ENCODE measurements at places on chromosomes 2 and 18.

GRCh38 chr2:203688798-203689197 is 17.6 kb upstream of the CD28 start:
- no peak for DNase-seq

DNA sequence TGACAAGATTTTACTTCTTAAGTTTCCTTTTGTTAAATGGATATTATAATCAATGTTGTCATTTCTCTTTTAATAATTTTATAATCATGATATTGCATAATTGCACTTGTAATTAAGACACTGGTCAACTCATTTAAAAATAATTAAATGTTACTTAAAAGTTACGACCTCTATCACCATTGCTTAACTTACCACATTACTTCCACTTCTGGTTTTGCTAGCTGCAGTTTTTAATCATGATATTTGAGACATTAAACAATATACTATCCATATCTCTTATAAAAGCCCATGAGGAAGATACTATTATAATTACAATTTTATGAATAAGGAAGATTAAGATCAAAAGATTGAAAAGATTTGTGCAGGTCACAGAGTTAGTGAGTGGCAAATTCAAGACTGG is 502.0 kb downstream of the RNF144A start:
- DNase-seq = no peak

DNA sequence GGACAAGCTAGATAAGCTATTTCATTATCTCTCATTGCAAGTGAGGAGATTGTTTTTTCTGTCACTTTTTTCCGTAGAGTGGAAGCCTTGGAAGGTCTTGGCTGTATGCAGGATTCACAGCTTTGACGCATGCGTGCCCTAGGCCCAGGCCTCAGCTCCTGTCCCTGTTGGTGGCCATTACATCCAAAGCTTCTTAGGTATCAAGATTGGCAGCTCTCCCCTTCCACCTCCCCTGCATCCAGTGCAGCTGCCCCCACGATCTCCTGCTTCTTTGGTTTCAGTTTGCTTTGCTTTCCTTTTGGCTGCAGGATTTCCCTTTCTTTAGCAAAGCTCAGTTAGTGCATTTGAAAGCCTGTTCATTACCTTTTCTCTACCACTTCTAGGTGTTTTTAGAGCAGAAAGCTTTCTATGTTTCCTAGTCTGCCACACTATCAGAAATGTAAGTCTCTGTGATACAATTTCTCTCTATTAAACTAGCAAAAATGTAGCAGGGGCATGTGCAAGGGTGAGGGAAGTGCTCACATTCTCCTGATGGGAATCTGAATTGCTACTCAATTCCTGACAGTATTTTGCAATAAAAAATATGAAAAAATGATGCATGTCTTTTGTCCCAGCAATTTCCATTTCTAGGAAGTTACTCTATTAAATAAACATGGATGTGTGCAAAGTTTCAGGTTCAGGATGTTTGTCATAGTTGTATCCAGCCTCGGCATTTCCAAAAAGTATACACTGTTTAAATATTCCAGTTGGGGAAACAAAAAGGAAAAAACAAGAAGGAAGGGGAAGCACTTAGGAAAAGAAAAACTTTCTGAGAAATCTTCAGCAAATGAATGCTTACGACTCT is 91.2 kb downstream of the LIPG start:
- no peak for DNase-seq

DNA sequence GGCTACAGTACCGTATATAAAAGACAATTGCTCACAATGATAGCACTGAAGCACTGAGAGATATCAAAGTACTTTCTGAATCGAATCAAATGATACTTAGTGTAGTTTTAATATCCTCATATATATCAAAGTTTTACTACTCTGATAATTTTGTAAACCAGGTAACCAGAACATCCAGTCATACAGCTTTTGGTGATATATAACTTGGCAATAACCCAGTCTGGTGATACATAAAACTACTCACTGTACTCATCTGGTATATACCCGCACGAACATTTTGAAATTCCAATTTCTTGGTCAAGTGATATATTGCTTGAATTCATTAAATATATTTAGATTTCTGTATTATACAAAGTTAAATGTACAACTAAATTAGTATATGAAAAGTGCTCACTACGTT is 20.5 kb downstream of the SLC39A6 start:
- no peak for DNase-seq

GRCh38 chr2:69733342-69734034 is 8.4 kb upstream of the ANXA4 start:
- no peak for DNase-seq

DNA sequence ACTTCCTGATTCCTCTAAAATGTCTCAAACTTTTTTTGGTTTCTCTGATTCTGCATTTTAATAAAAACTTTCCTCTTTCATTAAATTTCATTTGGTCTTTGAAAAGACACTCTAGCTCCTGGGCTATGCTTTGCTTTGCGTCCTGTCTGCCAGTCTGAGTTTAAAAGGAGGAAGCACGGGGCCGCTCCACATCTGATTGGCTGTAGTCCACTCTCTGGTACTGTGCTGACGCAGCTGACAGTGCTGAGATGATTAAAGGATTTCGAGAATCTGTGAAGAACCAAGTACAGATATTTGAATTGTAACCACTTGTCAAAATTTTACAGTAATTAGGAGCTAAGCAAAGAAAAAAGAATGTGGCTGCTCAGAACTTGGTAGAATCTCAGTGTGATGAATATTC is 199.6 kb upstream of the HNMT start:
- no peak for DNase-seq

- DNase-seq = no peak
Observed at GRCh38 chr18:74539289-74539688, 5.0 kb downstream of the CNDP1 start.

- no peak for DNase-seq
Observed at GRCh38 chr18:71729611-71730010, 814.5 kb downstream of the CBLN2 start.

DNA sequence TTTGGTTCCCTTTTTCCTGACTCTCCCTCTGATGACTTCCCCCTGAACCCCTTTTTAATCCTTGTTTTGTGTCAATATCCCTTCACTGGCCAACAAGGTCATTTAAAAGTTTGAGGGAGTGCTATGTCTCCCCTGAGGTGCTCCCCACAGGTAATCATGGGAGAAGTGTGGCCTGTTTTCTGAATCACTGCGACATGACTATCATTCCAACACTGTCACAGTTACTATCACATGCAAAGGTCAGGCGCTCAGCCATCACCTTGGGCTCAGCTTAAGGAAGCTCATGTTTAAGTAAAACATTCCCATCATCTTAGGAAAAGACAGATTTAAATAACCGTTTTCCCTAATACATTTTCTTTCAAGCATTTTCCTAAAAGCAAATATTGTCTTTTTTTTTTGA is 20.9 kb upstream of the ACAA2 start:
- no peak for DNase-seq

GRCh38 chr2:195509551-195509950 is 147.5 kb upstream of the SLC39A10 start:
- DNase-seq = no peak

GRCh38 chr2:130976591-130977237 is 116.5 kb downstream of the FAM168B start:
- no peak for DNase-seq

GRCh38 chr2:221447310-221447709 is 124.8 kb downstream of the EPHA4 start:
- DNase-seq = no peak
